Stimulated activated CD4-positive, alpha-beta T cell treated with anti-CD3 and anti-CD28 coated beads, Interleukin-4, amount 100 ng/mL, for 4 hours (primary cell): ENCODE measurements at places on chromosomes 1 and 21.

DNA sequence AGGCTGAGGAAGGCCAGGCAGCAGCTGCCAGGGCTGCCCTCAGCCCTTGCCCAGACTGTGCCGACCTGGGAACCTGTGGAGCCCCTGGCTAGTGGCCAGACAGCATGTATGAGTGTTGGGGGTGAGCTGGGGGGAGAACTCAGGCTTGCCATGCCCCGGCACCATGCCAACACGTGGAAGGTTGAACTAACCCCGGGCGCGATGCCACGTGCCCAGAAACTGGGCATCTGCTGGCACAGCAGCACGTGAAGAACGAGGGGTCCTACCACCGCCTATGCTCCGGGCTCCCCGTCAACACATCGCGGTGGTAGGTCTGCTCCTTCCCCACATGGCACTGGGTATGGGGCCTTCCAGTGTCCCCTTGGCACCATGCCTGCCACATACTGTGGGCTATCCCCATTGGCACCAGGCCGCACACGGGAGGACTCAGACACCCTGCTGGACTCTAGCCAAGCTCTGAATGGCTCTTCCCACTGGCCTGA lies 68.7 kb downstream of the CASZ1 start:
- no peak for DNase-seq

DNA sequence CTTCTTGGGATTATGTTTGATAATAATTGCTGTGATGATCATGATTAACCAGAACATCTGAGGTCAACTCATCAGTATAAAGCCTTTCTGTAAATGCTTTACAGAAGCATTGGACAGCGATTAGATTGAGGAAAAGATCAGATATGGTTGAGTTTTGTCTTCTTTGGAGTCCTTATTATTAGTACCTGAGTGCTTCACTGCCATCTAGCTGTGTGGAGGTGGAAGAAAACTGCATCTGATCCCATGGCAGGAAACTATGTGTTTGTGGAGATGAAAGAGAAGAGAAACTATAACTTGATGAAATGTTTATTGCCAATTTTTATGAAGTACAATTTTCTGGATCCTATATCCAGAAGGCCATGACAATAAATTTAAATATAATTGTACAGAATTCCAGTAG lies 11.4 kb downstream of the FLG2 start:
- DNase-seq, result no peak

GRCh38 chr21:45060675-45061311 lies 13.6 kb upstream of the ADARB1 start:
- DNase-seq, result no peak

GRCh38 chr1:22876359-22877111 lies 96.1 kb downstream of the LACTBL1 start:
- no peak for DNase-seq

GRCh38 chr1:91997607-91998195 lies 32.1 kb upstream of the EPHX4 start:
- peak; percentile 3 for DNase-seq

GRCh38 chr21:44850208-44850800 lies 23.2 kb downstream of the PTTG1IP start:
- DNase-seq, result no peak

- no peak for DNase-seq
Observed at GRCh38 chr1:35659589-35659988, 18.3 kb upstream of the PSMB2 start.

- DNase-seq, result no peak
Observed at GRCh38 chr1:46341222-46342083, 846 bp downstream of the NSUN4 start.

DNA sequence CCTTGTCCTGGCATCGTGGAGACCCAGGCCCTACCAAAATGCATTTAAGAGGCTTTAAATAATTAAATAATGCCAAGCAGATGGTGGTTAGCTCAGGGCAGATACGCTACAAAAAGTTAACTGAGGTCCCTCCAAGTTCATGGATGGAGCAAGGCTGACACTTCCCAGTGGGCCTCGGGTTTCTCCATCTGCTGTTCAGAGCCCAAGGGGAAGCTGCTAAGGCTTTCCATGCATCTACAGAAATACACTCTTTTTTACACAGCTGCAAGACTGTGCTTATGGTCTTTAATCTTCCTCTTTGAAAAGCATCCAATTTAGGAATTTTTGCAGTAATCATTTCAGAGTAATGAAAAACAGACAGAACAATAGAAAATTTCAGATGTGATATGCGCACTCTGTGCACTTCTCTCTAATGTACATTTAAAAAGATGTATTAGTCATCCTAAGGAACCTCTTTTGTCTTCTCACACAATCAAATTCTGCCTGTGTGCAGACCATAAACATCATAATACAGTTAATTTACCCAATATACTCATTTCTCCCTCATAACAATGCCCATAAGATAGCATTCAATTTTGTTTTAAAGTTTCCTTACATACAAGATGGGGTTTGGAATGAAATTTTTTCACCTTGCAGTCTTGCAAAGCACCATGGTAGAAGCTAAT lies 173.2 kb upstream of the ATP1B1 start:
- no peak for DNase-seq

- no peak for DNase-seq
Observed at GRCh38 chr1:43874716-43875115, 58.9 kb upstream of the ARTN start.

GRCh38 chr1:210736713-210737112 lies 397.2 kb downstream of the KCNH1 start:
- DNase-seq, result no peak

GRCh38 chr1:150555971-150556865 lies 7.0 kb downstream of the ADAMTSL4 start:
- no peak for DNase-seq

DNA sequence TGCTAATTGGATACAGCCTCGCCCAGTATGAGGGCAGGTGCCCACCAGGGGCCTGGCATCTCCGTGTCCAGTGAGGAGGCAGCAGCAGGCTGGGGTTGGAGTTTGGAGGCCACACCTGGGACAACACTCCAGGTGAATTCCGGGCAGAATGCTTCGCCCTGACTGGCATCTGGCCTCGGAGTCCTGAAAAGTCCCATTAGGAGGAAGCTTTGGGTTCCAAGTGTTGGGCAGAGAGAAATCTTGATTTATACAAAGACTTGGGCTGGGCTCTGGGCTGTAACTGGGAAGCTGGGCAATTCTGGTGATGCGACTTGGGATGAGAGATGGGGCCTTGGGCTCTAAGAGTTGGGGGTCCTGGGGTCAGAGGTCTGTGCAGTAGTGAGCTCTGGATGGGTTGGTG lies 48.1 kb upstream of the CSF3R start:
- DNase-seq, result no peak

- DNase-seq, result no peak
Observed at GRCh38 chr1:241677201-241677600, 25.1 kb downstream of the WDR64 start.

- DNase-seq, result no peak
Observed at GRCh38 chr21:33954395-33954794, 38.8 kb upstream of the ATP5PO start.

DNA sequence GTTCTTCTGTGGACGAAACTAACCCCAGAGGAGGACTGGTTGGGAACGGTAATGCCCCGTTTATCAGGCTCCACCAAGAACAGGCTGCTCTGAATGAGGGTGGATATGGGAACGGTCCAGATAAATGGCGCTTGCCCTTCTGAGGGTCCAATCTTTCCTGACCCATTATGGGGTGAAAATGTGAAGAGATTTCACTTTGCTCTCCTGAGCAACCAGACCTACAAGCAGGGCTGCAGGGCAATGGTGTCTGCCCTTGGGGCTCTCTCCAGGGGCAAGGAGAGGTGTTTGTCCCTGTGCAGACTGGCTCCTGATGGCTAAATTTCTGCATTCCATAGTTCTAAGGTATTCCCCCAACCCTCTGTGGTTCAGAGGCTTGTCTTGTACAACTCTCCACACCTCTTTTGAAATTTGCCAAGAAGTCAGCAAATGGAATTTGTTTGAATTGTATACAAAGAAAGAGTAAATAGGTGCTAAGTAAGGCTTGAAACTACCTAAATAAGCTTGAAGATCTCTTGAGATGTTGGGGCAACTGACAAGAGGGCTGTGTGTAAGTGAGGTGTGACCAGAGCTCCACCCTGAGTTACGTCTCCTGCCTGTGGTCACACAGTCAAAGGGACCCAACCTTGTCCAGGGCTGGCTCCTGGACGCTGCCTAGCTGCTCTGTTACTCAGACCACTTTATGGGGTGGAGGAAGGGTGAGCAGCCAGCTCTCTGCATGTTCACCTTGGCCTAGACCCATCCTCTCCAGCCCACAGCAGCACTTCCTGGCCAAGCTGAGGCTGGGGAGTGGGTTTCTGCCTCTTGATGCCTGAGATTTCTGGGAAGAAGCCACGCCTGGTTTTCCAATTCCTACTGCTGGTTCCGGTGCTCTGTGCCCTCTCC lies 24.8 kb downstream of the SLC2A1 start:
- no peak for DNase-seq

DNA sequence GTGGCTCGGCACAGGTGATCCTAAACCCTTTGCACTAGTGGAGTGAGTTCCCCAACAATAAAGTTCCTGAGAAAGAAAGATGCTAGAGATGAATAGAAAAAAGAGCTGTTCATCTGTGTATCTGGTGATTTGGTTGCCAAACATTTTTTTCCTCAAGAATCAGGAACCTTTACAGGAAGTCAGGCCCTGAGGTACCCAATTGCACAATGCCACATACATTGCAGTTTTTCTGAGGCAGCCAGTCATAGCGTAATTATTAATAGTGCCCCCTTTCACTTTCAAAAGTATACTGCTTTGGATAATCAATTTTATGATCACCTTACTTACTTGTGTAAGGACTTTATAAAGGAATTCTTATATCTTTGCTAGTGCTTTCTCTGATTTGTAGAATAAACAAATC lies 346.3 kb upstream of the POU3F1 start:
- no peak for DNase-seq

DNA sequence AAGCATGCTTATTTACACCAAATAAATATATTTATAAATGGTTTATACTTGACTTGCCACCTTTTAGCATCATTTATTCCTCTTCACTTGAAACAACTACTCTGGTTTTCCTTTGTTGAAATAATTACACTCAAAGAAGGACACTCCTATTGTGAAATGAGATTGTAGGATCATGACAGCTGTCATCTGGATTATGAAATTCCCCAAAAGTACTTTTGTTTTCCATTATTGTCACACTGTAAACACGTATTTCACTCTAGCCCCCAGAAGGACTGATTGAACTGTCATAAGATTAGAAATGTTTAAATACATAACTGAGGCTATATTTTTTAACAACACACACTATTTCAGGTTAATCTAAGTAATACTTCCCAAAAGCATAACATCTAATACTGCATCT lies 593.8 kb downstream of the LRRIQ3 start:
- no peak for DNase-seq

DNA sequence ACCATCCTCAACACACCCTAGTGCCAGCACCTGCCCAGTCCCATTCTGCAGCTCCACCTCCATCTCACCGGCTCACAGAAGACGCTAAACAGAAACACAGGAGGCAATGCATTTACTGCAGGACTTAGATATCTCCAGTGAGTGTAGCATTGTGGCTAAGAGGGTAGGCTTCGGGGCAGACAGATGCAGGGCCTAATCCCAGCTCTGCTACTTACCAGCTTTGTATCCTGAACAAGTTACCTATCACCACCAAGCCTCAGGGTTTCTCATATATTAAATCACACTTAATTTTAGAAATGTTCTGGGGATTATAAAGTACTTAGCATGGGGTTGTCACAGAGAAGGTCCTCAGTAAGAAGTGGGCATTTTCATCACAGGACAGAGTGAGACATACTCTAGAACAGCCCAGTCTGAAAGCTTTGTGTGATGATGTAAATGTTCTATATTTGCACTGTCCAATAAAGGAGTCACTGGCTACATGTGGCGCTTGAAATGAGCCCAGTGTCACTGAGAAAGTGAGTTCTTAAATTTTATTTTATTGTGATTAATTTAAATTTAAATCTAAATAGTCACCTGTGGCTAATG lies 149.3 kb upstream of the C8B start:
- DNase-seq, result no peak

DNA sequence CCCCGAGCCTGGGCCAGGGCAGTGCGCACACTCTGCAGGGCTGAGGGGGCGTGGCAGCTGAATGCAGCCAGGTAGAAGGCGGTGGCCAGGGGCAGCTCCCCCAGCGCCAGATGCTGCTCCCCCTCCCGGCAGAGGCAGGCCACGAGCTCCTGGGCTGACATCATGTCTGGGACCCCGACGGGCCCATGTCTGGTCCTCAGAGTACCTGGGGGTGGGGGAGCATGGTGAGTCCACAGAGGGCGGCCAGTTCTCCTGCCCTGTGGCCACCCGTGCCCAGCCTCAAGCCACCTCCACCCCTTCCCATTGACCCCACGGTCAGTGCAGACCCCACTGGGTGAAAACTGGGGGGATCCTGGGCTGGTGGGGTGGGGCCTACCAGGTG lies 838 bp downstream of the TTC34 start:
- DNase-seq, result no peak

- no peak for DNase-seq
Observed at GRCh38 chr1:185857442-185857841, 123.3 kb downstream of the HMCN1 start.

GRCh38 chr1:67300561-67300960 lies 7.1 kb upstream of the IL12RB2 start:
- DNase-seq, result no peak

DNA sequence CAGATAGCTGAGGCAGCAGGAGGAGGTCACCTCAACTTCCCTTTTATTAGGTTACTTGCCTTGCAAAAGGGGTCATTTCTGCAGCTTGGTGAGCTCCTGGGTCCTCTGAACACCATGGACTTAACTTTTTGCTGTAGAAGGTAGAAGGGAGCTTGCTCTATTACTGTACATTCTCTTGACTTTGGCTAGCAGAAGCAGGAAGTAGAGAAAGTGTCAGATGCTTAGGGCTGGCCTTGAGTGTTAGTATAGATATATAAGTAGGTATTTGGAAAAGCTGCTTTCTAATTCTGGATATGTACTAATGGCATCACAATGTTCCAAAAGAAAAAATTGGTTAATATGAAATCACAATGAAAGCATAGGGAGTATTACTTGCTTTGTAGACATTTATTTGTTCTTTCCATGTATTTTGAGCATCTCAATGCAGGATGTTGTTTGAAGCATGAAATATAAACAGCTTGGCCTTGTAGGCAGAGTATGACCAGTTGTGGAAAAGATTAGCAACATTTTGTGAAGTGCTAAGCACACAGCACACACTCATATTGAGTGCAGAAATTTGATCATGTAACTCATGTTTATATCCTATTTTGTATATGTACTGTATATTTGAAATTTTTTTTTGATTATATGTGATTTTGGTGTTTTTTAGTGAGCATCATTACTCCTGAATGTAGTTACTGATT lies 108.8 kb downstream of the DYRK1A start:
- DNase-seq, result no peak

- no peak for DNase-seq
Observed at GRCh38 chr21:18155508-18156193, 89.0 kb upstream of the CHODL start.
